Muscle of leg (tissue), 16 donors: ENCODE measurements at places on chromosomes 16 and 17.

- no peak overlapping the region for H3K27ac ChIP-seq
- no peak for DNase-seq
- no peak overlapping the region for H3K4me3 ChIP-seq
These were observed 10.6 kb upstream of the NUP85 start for GRCh38 chr17:75194879-75195278.

- no peaks in the 10 kb centered on the region for H3K4me1 ChIP-seq
- H3K36me3 ChIP-seq: no peaks in the 10 kb centered on the region
- no peak overlapping the region for H3K27ac ChIP-seq
- DNase-seq: no peak
- no peak overlapping the region for H3K4me3 ChIP-seq
- peaks cover 5% of the 10 kb centered on the region for H3K27me3 ChIP-seq
These were observed 52.7 kb downstream of the ASIC2 start for GRCh38 chr17:33240362-33240761.

GRCh38 chr17:6070913-6071511 lies 833 bp downstream of the WSCD1 start:
- H3K27me3 ChIP-seq: peaks cover 39% of the 10 kb centered on the region
- H3K4me3 ChIP-seq: peak overlapping the region; percentile 54
- H3K27ac ChIP-seq: peak overlapping the region; percentile 70
- peaks cover 59% of the 10 kb centered on the region for H3K4me1 ChIP-seq
- peaks cover 6% of the 10 kb centered on the region for H3K36me3 ChIP-seq
- DNase-seq: peak; percentile 34

DNA sequence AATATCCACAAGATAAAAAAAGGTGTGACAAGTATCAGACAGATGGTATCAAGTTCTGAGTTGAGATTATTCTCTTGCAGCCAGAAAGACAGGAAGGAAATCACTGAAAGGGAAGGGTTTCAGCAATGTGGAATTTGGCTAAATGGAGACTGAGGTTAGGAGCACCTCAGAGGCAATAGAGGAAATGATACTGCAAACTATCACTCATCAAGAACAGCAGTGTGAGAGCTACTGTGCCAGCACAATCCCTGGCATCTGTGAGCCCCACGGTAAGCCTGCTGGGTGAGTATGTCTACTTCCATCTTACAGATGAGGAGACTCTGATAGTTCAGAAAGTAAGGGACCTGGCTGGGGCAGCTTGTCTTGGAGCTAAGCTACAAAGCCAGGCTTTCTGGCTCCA lies 162.0 kb downstream of the SALL1 start:
- no peaks in the 10 kb centered on the region for H3K36me3 ChIP-seq
- H3K4me3 ChIP-seq: no peak overlapping the region
- no peaks in the 10 kb centered on the region for H3K27me3 ChIP-seq
- no peak for DNase-seq
- H3K27ac ChIP-seq: no peak overlapping the region
- no peaks in the 10 kb centered on the region for H3K4me1 ChIP-seq

- no peaks in the 10 kb centered on the region for H3K4me1 ChIP-seq
- H3K36me3 ChIP-seq: peaks cover 31% of the 10 kb centered on the region
- peak; percentile 34 for DNase-seq
- H3K4me3 ChIP-seq: peak within 1 kb of the TSS; percentile 8
These were observed at the start of gene HSF5 for GRCh38 chr17:58487589-58488427. HSF5 (minus strand) TSS chr17:58488408; CDS start chr17:58488274, 134 bp downstream.

- H3K27me3 ChIP-seq: no peaks in the 10 kb centered on the region
- no peak for DNase-seq
- H3K36me3 ChIP-seq: peaks cover 53% of the 10 kb centered on the region
- H3K4me3 ChIP-seq: no peak overlapping the region
These were observed 12.4 kb downstream of the MLYCD start for GRCh38 chr16:83911290-83911689.

- H3K4me3 ChIP-seq: peak overlapping the region; percentile 68
- peaks cover 33% of the 10 kb centered on the region for H3K36me3 ChIP-seq
- peaks cover 71% of the 10 kb centered on the region for H3K4me1 ChIP-seq
- peak overlapping the region; percentile 82 for H3K27ac ChIP-seq
- no peaks in the 10 kb centered on the region for H3K27me3 ChIP-seq
- DNase-seq: no peak
These were observed 855 bp downstream of the TMEM204 start for GRCh38 chr16:1534021-1535020.

GRCh38 chr17:66647391-66647983 lies 187.4 kb upstream of the CACNG5 start:
- no peaks in the 10 kb centered on the region for H3K27me3 ChIP-seq
- no peaks in the 10 kb centered on the region for H3K4me1 ChIP-seq
- H3K36me3 ChIP-seq: no peaks in the 10 kb centered on the region
- H3K27ac ChIP-seq: no peak overlapping the region
- no peak overlapping the region for H3K4me3 ChIP-seq

DNA sequence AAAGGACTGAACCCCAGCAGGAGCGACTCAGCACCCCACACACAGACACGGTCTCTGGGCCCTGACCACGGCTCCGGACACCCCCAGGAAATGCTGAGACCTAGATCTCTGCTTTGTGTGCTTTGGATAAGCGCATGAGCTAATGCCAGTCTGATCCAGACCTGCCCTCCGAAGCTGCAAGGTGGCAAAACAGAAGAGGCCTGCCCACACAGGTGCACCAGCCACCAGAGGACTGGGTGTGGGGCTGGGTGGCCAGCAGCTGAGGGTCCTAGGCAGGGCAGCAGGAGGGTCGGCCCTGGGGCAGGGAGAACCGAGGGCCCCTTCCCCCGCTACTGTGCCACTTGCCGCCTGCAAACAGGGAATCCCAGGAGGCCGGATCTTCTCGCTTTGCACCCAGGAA lies 30.7 kb upstream of the EIF1 start:
- peaks cover 65% of the 10 kb centered on the region for H3K4me1 ChIP-seq
- no peaks in the 10 kb centered on the region for H3K36me3 ChIP-seq
- no peak overlapping the region for H3K27ac ChIP-seq
- no peak for DNase-seq

GRCh38 chr16:30000735-30001631 lies 4.9 kb downstream of the INO80E start:
- no peaks in the 10 kb centered on the region for H3K27me3 ChIP-seq
- peaks cover 9% of the 10 kb centered on the region for H3K4me1 ChIP-seq
- DNase-seq: no peak
- peaks cover 49% of the 10 kb centered on the region for H3K36me3 ChIP-seq
- no peak overlapping the region for H3K4me3 ChIP-seq
- no peak overlapping the region for H3K27ac ChIP-seq

- H3K27ac ChIP-seq: no peak overlapping the region
- peaks cover 7% of the 10 kb centered on the region for H3K4me1 ChIP-seq
- DNase-seq: no peak
- no peaks in the 10 kb centered on the region for H3K36me3 ChIP-seq
- no peak overlapping the region for H3K4me3 ChIP-seq
These were observed 142.4 kb downstream of the CYLD start for GRCh38 chr16:50884066-50884860.

- H3K27me3 ChIP-seq: no peaks in the 10 kb centered on the region
- no peak overlapping the region for H3K4me3 ChIP-seq
- DNase-seq: no peak
- no peak overlapping the region for H3K27ac ChIP-seq
These were observed 785.6 kb upstream of the CDH8 start for GRCh38 chr16:62821824-62822223.

- H3K4me1 ChIP-seq: peaks cover 17% of the 10 kb centered on the region
- no peaks in the 10 kb centered on the region for H3K36me3 ChIP-seq
- no peak for DNase-seq
- no peak overlapping the region for H3K4me3 ChIP-seq
These were observed 17.4 kb downstream of the IRF8 start for GRCh38 chr16:85916141-85916890.

DNA sequence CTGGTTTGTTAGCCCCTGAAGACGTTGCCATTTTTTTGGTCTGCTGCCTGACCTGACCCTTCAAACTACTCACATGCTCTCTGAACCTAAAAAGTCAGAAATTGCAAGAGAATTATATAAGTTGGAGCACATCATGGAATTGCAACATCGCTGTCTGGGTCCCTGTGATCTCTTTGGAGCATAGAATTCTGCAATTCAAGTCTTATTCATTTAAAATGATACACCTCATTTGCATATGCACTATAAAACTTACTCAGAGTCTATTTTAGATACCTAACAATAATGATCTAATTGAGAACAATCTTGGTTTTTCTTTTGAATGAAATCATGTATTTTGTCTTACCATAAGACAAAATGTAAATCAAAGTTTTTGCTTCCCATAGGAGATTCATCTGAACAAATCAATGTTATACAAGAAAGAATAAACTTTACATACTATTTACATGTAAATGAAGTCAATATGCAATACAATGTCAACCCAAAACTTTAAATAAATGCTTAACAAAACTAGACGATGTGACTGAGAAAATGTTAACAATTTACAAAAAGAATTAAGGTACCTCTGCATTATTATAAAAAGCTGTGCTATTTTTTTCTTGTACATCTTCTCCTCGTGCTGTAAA lies 99.7 kb downstream of the HELZ start:
- no peak overlapping the region for H3K27ac ChIP-seq
- no peak for DNase-seq
- no peaks in the 10 kb centered on the region for H3K4me1 ChIP-seq
- no peaks in the 10 kb centered on the region for H3K27me3 ChIP-seq
- peaks cover 28% of the 10 kb centered on the region for H3K36me3 ChIP-seq
- H3K4me3 ChIP-seq: no peak overlapping the region

GRCh38 chr17:37802061-37802595 lies 57.3 kb upstream of the HNF1B start:
- H3K27ac ChIP-seq: no peak overlapping the region
- no peaks in the 10 kb centered on the region for H3K36me3 ChIP-seq
- DNase-seq: no peak
- no peak overlapping the region for H3K4me3 ChIP-seq
- peaks cover 3% of the 10 kb centered on the region for H3K27me3 ChIP-seq
- no peaks in the 10 kb centered on the region for H3K4me1 ChIP-seq

- no peak overlapping the region for H3K27ac ChIP-seq
- H3K36me3 ChIP-seq: no peaks in the 10 kb centered on the region
- H3K4me3 ChIP-seq: no peak overlapping the region
- no peaks in the 10 kb centered on the region for H3K27me3 ChIP-seq
- no peak for DNase-seq
- H3K4me1 ChIP-seq: no peaks in the 10 kb centered on the region
These were observed 79.3 kb downstream of the PRKCB start for GRCh38 chr16:23914946-23915530.

DNA sequence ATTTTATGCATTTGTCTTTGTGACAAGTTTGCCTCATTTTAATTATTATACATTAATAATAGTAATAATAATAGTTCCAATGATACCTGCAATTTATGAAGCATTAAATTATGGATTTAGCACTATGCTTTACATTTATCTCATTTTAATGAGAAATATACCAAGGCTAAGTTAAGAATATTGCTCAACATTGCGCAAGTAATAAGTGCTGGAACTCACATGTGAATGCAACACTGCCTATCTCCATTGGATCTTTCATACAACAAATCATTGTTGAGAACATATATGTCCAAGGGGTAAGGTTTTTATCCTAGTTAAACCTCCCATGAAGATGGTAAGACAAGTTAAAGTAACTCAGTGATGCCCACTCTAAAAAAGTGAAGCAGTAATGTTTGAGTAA lies 703.7 kb upstream of the SOX9 start:
- no peak overlapping the region for H3K27ac ChIP-seq
- no peaks in the 10 kb centered on the region for H3K36me3 ChIP-seq
- H3K4me3 ChIP-seq: no peak overlapping the region
- DNase-seq: no peak
- H3K4me1 ChIP-seq: no peaks in the 10 kb centered on the region

DNA sequence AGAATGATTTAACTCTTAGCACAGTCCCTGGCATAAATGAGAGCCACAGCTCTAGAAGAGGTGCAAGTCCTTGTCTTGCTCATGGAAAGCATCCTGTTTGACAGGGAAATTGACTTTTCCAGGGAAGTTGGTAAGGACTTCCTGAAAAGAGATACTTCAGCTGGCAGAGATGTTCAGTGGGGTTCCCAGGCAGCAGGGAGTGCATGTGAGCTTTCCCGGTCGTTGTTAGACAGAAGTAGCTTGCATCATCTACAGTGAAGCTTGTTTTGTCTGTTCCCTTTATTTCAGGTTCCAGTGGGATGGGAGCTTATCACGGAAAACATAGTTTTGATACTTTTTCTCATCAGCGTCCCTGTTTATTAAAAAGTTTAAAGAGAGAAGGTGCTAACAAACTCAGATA lies 22.9 kb downstream of the ALDH3A2 start:
- H3K36me3 ChIP-seq: peaks cover 18% of the 10 kb centered on the region
- peak; percentile 12 for DNase-seq
- H3K27ac ChIP-seq: peak overlapping the region; percentile 3

DNA sequence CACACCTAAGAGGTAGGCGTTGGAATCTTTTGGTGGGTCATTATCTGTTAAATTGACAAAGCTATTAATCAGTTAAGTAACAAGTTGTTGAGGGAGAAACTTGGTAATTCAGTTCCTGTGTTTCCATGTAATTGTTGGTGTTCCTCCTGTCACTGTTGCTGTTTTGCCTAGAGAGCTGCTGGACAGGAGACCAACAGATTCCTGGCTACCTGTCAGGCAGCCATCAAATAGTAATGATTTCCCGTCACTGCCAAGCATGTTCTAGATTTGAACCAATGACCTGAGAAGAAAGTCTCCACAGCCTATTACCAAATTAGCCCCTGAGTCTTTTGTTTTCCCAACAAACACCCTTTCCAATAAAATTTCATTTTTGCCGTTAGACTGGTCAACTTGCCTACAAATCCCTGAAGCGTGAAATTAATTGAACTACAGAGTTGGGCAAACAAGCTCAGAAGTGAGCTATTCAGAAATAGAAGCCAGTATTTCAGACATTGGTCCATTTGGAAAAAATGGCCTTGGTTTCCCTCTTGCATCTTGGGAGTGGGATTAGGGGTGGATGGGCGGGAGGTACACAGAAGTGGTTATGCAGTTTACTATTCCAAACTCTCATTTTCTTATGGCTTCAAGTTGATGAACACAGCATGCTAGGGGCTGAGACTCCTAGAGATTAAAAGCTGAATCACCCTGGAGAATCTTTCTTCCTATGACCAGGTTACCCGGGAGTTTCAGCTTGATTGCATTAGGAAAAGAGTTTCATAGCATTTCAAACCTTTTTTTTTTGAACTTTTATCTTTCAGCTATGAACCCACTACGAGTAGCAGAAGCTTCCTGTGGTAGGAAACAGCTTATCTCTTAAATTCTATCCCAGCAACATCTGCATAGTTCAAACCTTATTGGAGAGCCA lies 262.8 kb upstream of the MAF start:
- H3K36me3 ChIP-seq: no peaks in the 10 kb centered on the region
- H3K4me3 ChIP-seq: no peak overlapping the region
- no peak overlapping the region for H3K27ac ChIP-seq
- H3K27me3 ChIP-seq: no peaks in the 10 kb centered on the region
- DNase-seq: no peak

DNA sequence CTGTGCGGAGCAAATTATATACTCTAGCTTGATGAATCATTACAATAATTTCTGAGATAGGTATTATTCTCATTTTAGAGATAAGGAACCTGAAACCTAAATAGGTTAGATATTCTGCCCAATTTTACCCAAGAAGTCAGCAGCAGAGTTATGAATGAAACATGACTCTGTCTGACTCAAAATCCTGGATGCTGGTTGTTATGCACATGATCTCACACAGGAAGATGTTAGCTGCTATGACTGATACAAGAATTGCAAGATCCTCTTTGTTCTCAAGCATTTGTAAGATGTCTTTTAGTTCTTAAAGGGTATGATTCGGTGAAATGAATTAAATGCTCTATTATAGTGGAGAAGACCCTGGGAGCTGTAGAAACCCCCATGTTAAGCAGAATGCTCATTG lies 447.8 kb downstream of the KIF2B start:
- H3K4me3 ChIP-seq: no peak overlapping the region
- H3K27me3 ChIP-seq: no peaks in the 10 kb centered on the region
- DNase-seq: no peak
- H3K27ac ChIP-seq: no peak overlapping the region

- H3K36me3 ChIP-seq: peaks cover 8% of the 10 kb centered on the region
- H3K27ac ChIP-seq: peak overlapping the region; percentile 62
- H3K4me3 ChIP-seq: no peak overlapping the region
- no peak for DNase-seq
These were observed 165.8 kb downstream of the CHD9 start for GRCh38 chr16:53220585-53220984.
